Esophagus squamous epithelium (tissue), 5 donors: ENCODE measurements at places on chromosomes 6 and 20.
A peak's percentile ranks its signal among the peaks of the same experiment; 100 is the strongest.

DNA sequence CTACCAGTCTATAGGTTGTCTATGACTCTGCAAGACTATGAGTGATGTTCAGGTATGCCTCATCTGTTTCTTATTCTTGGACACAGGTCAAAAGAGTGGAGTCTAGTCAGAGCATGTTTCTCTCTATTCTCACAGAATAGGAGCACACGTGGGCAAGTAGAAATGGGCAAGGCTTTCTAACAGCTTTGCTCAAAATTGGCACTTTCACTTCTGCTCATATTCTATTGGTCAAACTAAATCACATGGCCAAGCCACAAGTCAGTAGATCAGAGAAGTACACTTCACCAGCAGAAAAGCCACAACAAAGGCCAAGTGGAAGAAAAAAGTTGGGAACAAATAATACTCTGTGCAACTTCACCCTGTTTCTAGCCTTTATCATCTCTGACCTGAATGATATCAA, 354.5 kb upstream of the SYNCRIP start:
- DNase-seq: no peak
- no peak overlapping the region for H3K27ac ChIP-seq
- no peak overlapping the region for H3K4me3 ChIP-seq
- H3K36me3 ChIP-seq: no peaks in the 10 kb centered on the region
- H3K27me3 ChIP-seq: no peaks in the 10 kb centered on the region
- H3K4me1 ChIP-seq: no peaks in the 10 kb centered on the region

- DNase-seq: no peak
- H3K36me3 ChIP-seq: no peaks in the 10 kb centered on the region
- H3K4me3 ChIP-seq: no peak overlapping the region
- H3K4me1 ChIP-seq: no peaks in the 10 kb centered on the region
- no peaks in the 10 kb centered on the region for H3K27me3 ChIP-seq
These were observed 130.5 kb downstream of the MYB start for GRCh38 chr6:135311446-135312200.

GRCh38 chr20:41304002-41304401, 13.5 kb downstream of the ZHX3 start:
- H3K4me1 ChIP-seq: peaks cover 33% of the 10 kb centered on the region
- DNase-seq: no peak
- H3K27ac ChIP-seq: no peak overlapping the region
- H3K27me3 ChIP-seq: no peaks in the 10 kb centered on the region

- H3K27ac ChIP-seq: no peak overlapping the region
- no peaks in the 10 kb centered on the region for H3K36me3 ChIP-seq
- DNase-seq: no peak
- peaks cover 18% of the 10 kb centered on the region for H3K4me1 ChIP-seq
These were observed 19.8 kb upstream of the TFAP2C start for GRCh38 chr20:56609321-56609720.

DNA sequence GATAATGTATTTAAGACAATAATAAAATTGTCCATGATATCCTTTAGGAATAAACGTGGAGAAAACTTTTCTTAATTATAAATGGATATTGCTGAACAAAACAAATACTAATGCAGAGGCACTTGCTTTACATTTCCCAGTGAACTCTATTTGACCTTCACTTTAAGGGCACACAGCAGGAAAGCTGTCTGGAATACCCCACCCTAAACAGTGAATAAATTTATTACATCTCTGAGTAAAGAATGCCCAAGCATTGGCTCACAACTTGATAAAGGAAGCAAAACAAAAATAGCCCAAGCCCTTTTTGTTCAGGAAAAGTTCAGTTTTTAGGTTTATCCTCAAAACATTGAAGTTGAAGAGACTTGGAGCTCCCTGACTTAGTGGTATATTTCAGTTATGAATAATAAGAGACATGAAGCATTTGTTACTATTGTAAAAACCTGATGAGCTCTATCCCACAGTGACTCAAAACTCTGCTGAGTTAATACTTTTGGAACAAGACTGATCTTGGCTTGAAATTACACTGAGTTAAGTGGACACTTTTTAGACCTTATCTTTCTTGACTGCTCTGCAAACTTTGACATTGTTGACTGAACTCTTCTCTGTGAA, 353.9 kb downstream of the BCKDHB start:
- peak overlapping the region; percentile 30 for H3K27ac ChIP-seq
- H3K4me3 ChIP-seq: no peak overlapping the region
- H3K4me1 ChIP-seq: peaks cover 49% of the 10 kb centered on the region
- no peaks in the 10 kb centered on the region for H3K27me3 ChIP-seq

- peak overlapping the region; percentile 21 for H3K4me3 ChIP-seq
These were observed 238.1 kb upstream of the IRAK1BP1 start for GRCh38 chr6:78629154-78629721.

GRCh38 chr6:4658486-4658885, 117.7 kb upstream of the CDYL start:
- no peaks in the 10 kb centered on the region for H3K36me3 ChIP-seq
- H3K4me3 ChIP-seq: no peak overlapping the region
- no peak overlapping the region for H3K27ac ChIP-seq
- H3K27me3 ChIP-seq: no peaks in the 10 kb centered on the region
- peaks cover 5% of the 10 kb centered on the region for H3K4me1 ChIP-seq

- no peaks in the 10 kb centered on the region for H3K27me3 ChIP-seq
- H3K36me3 ChIP-seq: no peaks in the 10 kb centered on the region
These were observed 304.9 kb downstream of the TAF4 start for GRCh38 chr20:61760731-61761130.

DNA sequence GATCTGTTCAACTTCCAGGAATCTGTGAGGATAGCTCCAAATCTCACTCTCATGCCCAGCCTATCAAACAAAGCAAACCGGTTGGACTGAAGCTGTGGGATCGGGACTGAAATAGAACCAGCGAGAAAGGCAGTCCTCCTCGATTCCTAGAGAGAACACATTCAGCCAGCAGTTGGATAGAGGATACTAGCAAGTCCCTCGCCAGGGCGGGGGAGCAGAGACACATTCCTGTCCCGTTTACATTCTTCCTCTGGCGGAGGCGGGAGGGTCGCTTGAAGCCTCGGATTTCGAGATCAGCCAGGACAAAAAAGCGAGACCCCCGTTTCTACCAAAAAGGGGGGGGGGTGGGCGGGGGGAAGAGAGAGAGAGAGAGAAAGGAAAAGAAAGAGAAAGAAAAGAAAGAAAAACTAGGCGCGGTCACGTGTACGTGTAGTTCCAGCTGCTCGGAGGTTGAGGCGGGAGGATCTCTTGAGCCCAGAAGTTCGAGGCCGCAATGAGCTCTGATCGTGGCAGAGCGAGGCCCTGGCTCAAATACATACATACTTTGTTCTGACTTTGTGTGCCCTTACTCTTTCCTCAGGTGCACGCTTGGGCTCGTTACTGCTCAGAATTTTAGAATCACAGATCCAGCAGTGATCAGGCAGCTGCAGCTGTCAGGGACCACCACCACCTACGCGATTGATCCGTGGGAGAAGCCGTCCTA, 19.5 kb downstream of the ZNF311 start:
- H3K4me1 ChIP-seq: peaks cover 7% of the 10 kb centered on the region
- peaks cover 20% of the 10 kb centered on the region for H3K27me3 ChIP-seq
- peak overlapping the region; percentile 89 for H3K27ac ChIP-seq
- no peak for DNase-seq
- no peaks in the 10 kb centered on the region for H3K36me3 ChIP-seq

DNA sequence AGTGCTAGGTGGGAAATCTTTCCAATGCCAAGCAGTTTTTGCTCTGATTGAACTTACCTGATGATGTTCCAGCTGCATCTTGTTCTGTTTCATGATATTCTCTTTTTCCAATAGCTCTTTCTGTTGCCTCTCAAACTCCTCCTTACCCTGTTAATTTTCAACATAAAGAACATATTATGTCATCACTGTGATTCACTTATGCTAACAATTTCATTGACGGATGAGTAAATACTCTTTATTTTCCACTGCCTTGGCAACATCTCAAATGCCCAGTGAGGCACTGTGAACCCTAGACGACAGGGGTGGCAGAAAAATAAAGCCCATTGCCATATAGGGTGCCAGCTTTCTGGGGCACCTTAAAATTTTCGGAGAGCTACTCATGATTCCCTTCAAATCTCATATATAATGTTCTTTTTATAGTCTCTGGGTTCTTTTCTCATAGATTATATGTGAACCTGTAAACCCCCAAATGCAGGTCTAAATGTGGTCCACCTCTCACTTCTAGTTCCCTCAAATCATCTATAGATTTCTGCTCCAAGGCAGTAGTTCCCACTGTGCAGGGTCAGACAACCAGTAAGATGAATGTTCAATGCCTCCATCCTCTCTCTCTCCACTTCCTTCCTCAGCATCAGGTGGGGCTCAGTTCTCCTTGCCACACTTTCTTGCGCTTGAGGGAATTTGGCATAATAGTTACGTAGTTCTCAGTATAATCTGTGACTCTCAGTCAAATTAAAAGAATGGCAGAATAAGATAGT, 44.1 kb downstream of the NEDD9 start:
- no peaks in the 10 kb centered on the region for H3K27me3 ChIP-seq
- peaks cover 96% of the 10 kb centered on the region for H3K36me3 ChIP-seq
- H3K4me1 ChIP-seq: no peaks in the 10 kb centered on the region
- H3K4me3 ChIP-seq: no peak overlapping the region

DNA sequence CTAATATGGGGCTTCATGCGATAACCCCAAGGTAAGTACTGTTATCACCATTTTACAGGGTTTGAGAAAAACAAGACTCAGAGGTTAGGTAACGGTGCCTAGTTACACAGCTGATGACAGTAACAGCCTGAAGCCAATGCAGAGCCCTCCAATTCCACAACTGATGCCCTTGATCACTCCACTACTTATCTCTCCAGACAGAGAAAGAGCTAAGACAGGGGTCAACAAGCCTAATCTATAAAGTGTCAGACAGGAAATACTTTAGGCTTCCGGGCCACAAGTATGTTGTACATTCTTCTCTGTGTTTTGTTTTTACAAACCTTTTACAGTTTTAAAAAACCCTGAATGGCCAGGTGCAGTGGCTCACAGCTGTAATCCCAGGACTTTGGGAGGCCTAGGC, 50.9 kb downstream of the MAP7 start:
- peaks cover 4% of the 10 kb centered on the region for H3K4me1 ChIP-seq
- H3K36me3 ChIP-seq: no peaks in the 10 kb centered on the region
- DNase-seq: no peak
- no peaks in the 10 kb centered on the region for H3K27me3 ChIP-seq
- no peak overlapping the region for H3K4me3 ChIP-seq

GRCh38 chr6:97656236-97656635, 373.2 kb upstream of the MMS22L start:
- H3K4me3 ChIP-seq: no peak overlapping the region
- no peaks in the 10 kb centered on the region for H3K36me3 ChIP-seq
- no peaks in the 10 kb centered on the region for H3K4me1 ChIP-seq
- H3K27me3 ChIP-seq: no peaks in the 10 kb centered on the region

GRCh38 chr6:37635319-37635718, 62.4 kb downstream of the MDGA1 start:
- H3K4me1 ChIP-seq: peaks cover 21% of the 10 kb centered on the region
- no peak for DNase-seq
- H3K27ac ChIP-seq: no peak overlapping the region
- H3K36me3 ChIP-seq: no peaks in the 10 kb centered on the region

- H3K27ac ChIP-seq: no peak overlapping the region
- H3K4me3 ChIP-seq: no peak overlapping the region
- H3K36me3 ChIP-seq: no peaks in the 10 kb centered on the region
These were observed 117.2 kb downstream of the IPCEF1 start for GRCh38 chr6:154239392-154239791.

DNA sequence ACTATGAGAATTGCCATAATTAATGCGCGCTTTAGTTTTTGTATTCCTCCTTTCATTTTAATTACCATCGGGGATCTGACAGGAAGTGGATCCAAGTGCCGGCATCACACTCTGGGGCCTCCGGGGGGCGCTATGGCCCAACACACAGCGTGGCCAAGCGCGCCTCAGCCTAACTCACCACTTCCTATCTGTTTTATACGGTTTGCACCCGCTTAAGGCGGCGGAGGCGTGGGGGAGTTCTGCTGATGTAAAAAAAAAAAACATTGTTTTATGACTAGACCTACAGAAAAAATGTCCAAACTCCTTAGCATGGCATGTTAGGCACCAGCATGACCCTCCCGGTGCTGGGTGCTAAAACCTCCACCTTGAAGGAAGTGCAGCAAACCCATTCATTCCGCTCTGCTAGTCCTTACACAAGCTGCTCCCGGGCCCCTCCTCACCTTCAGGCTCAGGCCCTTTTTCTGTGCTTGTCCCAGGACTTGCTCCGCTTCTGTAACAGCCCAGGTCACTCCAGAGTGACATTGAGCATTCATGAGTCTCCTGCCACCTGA, 4.5 kb upstream of the EBF4 start:
- no peaks in the 10 kb centered on the region for H3K36me3 ChIP-seq
- H3K27ac ChIP-seq: no peak overlapping the region
- peaks cover 17% of the 10 kb centered on the region for H3K4me1 ChIP-seq
- no peak for DNase-seq

DNA sequence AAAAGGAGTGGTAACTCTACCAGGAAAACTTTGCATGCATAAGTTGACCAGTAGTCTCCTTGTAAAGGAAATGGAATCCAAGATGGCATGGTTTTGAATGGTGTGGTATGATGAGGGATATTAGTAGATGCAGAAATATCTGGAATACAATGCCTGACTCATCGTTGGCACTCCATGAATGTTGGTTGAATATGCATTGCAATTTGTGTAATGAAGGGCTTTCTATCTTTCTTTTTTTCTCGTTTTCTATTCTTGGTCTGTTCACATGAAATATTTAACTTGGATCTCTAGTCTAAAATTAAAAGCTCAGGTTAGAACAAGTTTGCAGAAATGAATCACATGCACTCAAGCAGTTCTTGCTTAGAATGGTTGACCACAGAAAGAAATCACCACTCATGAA, 277.3 kb upstream of the PRND start:
- no peak overlapping the region for H3K4me3 ChIP-seq
- DNase-seq: no peak
- no peaks in the 10 kb centered on the region for H3K27me3 ChIP-seq
- no peaks in the 10 kb centered on the region for H3K36me3 ChIP-seq
- H3K4me1 ChIP-seq: no peaks in the 10 kb centered on the region

- H3K4me1 ChIP-seq: no peaks in the 10 kb centered on the region
- no peaks in the 10 kb centered on the region for H3K27me3 ChIP-seq
- no peak overlapping the region for H3K27ac ChIP-seq
- no peak overlapping the region for H3K4me3 ChIP-seq
These were observed 125.7 kb upstream of the BTBD3 start for GRCh38 chr20:11791835-11792567.

- no peaks in the 10 kb centered on the region for H3K4me1 ChIP-seq
- no peaks in the 10 kb centered on the region for H3K36me3 ChIP-seq
- no peak for DNase-seq
- no peak overlapping the region for H3K4me3 ChIP-seq
These were observed 286.5 kb upstream of the PRND start for GRCh38 chr20:4435225-4435624.

GRCh38 chr6:26155061-26155930, 68.1 kb downstream of the HFE start:
- peak overlapping the region; percentile 74 for H3K4me3 ChIP-seq
- H3K36me3 ChIP-seq: no peaks in the 10 kb centered on the region
- no peak for DNase-seq
- peaks cover 11% of the 10 kb centered on the region for H3K4me1 ChIP-seq
- no peaks in the 10 kb centered on the region for H3K27me3 ChIP-seq

DNA sequence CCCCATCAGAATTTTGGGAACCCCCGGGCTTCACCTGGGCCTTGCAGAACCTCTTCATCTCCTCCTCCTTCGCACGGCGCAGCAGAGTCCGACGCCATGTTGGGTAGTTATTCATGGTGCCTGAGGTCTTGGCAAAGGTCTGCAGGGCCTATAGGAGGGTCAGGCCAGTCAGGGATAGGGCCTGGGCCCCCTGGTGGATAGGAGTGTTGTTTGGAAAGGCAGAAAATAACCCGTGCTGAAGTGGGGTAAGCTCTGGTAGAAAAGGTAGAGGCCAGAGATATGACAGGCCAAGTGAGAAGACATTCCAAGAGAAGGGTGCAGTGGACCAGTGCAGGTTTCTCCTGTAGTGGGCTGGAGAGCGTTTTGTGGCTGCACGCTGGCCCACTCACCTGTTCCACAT, 4.9 kb downstream of the SMPD2 start:
- no peak overlapping the region for H3K4me3 ChIP-seq
- H3K36me3 ChIP-seq: no peaks in the 10 kb centered on the region
- DNase-seq: no peak
- no peak overlapping the region for H3K27ac ChIP-seq
- H3K27me3 ChIP-seq: no peaks in the 10 kb centered on the region
- H3K4me1 ChIP-seq: peaks cover 9% of the 10 kb centered on the region
